ENCODE measurements at places on chromosomes 7 and 10. TPM values are rescaled to one million over a fixed set of nuclear protein-coding genes. Genes with fewer than 3 reads are reported as not detected.
A peak's percentile ranks its signal among the peaks of the same experiment; 100 is the strongest.

DNA sequence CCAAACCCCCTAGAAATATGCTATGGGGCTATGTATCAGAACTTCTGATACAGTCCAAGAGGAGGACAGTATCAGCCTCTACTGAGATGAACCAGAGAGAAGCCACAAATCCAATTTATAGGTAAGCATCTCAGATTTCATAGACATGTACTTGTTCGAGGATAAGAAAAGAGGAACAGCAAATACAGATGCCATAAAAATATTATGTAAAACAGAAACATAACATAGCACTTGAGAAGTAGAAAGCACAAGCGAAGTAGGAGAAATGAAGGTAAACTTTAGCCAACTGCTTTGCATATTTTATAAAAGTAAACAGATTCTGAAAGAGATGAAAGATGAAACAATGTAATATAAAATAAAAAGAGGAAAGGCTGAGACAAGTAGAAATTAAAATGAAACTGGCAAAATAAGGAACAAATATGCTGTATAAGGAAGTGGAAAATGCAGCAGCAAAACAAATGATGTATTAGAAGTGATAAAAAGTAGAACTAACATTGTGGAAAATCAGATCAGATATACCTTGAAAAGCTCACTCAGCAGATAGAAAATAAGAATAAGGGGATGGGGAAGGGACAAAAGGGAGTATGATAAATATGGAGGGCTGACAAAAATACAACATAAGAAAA, 135.1 kb downstream of the SKAP2 start:
- DNase-seq: no peak

- no peak for DNase-seq
Observed at GRCh38 chr7:24434972-24435371, 138.3 kb upstream of the PALS2 start.

- DNase-seq: no peak
Observed at GRCh38 chr7:139572704-139573385, 49.4 kb downstream of the CLEC2L start.

DNA sequence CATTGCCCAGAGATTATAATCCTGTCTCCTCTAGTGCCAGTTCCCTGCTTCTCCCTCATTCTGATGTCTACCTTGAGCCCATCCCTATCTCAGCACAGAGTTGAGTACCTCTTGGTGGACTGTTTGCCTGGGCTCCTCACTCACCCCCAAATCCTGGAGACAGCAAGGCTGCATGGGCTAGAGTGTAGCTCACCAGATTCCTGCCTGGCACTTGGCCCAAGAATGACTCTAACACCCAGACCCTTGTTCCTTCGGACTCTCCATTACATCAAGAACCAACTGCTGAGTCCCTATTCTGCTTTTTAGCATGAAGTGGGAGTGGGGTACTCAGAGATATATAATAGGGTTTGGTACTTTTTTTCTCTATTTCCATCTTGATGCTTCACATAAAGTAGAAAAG, 22.1 kb downstream of the FAM13C start:
- DNase-seq: no peak

DNA sequence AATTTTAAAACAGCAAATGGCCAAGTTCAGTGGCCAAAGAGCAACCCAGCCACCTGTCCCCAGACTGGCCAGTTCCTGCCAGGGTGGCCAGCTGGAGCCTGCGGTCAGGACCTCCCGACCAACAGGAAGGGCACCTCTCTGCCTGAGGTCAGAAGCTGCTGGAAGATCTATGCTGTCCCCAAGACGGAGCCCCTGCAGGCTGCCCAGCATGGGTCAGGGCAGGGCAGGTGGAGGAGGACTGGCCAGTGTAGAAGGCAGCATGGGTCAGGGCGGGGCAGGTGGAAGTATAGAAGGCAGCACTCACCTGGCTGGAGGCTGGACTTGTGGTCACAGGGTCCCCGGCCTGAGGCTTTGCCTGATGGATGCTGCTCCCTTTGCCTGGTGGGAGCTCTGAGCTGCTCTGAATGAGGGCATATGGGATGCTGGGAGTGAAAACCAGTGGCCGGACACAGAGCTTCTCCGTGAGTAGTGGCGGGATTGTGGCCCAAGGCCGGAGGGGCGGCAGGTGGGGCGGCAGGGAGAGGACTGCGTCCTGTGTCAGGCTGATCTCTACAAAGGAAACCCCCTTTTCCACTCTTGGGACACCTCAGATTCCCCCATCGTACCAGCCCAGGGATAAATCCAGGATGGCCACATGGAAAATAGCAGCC, 229.2 kb downstream of the TCERG1L start:
- DNase-seq: no peak

- DNase-seq: no peak
Observed at GRCh38 chr10:82319074-82319473, 444.1 kb downstream of the NRG3 start.

GRCh38 chr7:30970594-30971094, 6.9 kb downstream of the GHRHR start:
- no peak for DNase-seq

DNA sequence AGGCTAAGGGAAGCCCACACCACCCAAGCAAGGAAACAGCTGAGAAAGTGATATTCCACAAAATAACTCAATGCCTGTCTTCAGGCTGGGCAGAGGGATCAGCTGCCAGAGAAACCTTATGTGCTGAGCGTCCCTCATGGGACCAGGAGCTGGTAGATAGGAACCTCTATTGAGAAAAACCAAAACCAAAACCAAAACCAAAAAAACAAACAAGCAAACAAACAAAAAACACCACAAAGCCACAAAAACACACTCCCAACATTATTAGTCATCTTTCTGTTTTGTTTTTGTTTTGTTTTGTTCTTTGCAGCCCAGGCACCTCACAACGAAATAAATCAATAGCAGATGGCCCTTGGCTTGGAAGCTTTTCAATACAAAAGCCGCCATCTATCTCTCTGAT, 760.8 kb upstream of the CELF2 start:
- no peak for DNase-seq

GRCh38 chr10:29481906-29482440, 152.8 kb downstream of the SVIL start:
- DNase-seq: no peak

- DNase-seq: no peak
Observed at GRCh38 chr7:94298943-94299342, 95.8 kb upstream of the COL1A2 start.

GRCh38 chr10:123958241-123958640, 66.6 kb upstream of the CPXM2 start:
- no peak for DNase-seq

DNA sequence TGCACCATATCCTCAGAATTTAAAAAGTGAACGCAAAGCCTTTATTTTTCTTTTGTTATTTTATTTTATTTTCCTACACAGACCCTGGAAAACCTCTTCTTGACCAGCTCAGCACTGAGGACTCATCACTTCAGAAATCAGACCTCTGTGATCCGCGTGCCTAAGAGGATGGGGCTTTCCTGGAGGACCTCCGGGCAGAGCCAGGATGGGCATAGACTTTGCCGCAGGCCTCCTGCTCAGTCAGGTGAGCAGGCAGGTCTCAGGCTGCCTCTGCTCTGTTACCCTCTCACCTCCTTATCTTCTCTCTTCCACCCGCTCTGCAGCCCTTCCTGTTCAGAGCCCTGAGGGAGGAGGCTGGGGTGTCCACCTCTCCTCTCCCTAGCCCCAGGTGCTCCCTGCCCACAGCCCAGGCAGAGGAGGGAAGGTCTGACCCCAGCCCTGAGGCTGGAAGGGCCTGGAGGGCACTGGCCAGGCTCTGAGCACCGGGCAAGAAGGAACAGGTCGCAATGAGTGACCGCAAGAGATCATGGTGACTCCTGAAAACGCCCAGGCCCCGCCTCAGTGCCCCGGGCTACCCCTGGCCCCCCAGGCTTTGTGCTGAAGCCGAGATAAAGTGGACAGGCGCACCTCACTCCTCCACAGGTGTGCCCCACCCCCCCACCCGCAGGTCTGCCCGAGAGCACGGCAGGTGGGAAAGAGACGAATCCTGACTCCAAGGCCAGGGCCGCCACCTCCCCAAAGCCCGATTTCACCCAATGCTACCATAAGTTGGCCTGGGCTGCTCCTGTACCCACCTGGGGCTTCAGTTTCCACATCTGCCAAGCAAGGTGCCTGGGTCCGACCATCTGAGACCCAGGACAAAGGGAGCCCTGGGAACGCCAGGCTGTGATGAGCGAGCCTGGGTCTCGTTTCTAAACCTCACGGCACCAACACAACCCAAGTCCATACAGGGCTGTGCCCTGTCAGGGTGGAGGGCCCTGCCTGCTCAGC, 2.8 kb downstream of the CALML5 start:
- DNase-seq: no peak

DNA sequence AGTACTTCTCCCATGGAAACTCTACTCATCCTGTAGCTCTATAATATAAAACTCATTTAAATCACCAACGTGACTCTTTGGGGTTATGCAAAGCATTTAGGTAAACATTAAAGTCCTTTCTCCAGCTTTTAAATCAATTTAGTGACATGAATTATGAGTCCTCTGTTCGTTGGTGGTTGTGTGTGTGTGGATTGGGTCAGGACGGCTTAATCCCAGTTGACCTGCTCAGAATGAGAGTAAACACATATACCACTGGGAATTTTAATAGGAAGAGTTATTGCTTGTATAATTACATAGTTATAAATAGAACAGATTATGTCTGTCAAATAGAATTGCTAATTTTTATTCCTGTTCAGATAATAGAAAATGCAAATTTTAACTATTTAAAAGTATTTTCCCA, 30.7 kb upstream of the ADCY1 start:
- DNase-seq: no peak

DNA sequence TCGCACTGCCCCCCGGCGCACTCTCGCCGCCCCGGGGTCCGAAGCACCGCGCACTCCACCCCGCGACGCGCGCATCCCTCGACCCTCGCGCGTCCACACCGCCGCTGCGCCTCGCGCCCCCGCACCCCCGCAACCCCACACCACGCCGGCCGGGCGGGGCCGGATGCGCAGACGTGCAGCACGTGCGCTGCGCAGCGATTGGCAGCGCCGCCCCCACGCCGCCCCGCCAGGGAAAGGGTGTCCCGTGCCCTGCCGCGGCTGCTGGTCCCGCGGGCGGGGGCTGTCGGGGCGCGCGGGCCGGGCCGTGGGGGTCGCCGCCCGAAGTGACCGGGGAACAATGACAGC, 53.7 kb upstream of the KDM7A start:
- DNase-seq: no peak

- DNase-seq: no peak
Observed at GRCh38 chr10:48378675-48379074, 72.2 kb downstream of the MAPK8 start.

- no peak for DNase-seq
Observed at GRCh38 chr7:97858221-97858620, 14.0 kb downstream of the ASNS start.

GRCh38 chr7:82323806-82324205, 119.8 kb downstream of the CACNA2D1 start:
- no peak for DNase-seq

- no peak for DNase-seq
Observed at GRCh38 chr10:90966146-90966545, 45.3 kb upstream of the ANKRD1 start.

- DNase-seq: no peak
Observed at GRCh38 chr7:47470567-47471357, 111.1 kb downstream of the TNS3 start.

- peak; percentile 17 for DNase-seq
Observed at GRCh38 chr10:76311752-76312636, 880.6 kb downstream of the LRMDA start.

GRCh38 chr7:50560865-50561351, 4.3 kb downstream of the DDC start:
- DNase-seq: no peak

DNA sequence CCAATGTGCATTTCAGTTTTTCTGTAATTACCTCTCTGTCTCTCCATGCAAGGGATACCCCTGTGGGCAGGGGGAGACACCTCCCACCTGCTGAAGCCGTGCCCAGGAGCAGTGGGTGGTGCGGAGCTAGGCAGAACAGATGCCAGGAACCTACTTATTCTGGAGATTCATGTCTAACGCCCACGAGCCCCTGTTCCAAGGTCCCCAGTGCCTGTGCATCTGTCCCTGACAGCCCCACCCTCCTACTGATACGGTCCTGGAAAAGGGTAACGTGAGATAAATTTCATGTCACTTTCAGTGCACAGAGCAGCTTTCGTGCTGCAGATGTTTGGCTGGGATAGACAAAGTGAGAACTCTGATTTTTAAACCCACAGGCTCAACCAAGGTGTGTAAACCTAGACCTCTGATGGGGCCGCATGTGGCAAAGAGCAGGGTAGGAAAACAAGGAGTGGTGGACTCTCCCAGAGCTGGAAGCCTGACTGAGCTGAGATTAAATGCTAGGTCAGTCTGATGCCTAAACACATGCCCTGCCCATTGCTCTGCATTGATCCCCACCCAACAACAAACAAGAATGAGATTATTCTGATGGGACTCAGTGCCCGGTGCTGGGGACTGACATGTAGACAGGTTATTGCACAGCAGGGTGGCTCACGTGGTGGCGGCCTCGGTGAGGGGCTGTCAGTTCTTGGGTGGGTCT, 123.6 kb upstream of the GDF10 start:
- DNase-seq: no peak

DNA sequence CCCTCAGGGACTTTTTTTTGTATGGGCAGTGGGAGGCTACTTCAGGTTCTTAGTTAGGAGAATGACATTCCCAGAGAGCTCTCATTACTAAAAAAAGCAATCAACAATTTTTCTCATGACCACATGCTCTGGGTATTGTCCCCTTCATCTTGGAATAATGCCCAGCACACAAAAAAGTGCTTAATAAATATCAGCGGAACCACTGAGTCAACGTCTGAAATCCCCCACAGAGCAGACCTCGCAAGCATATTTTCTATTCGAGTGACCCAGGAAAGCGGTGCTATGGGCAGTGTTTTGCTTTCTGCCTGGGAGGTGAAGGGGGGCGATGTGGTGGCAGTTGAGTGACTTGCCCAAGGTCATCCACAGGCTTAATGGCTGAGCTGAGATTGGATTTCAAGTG, 493.4 kb upstream of the ZMIZ1 start:
- DNase-seq: peak; percentile 10

The SPAG6 gene
- total RNA-seq: not detected

The ANKRD61 gene
- total RNA-seq: not detected

The LIPN gene
- total RNA-seq: not detected

The SMO gene
- 3.1 TPM for total RNA-seq

The HECW1 gene
- not detected for total RNA-seq

The ACSM6 gene
- not detected for total RNA-seq

The ABCA13 gene
- total RNA-seq: not detected

The GTF2IRD2 gene
- 5.4 TPM for total RNA-seq

The EIF5AL1 gene
- total RNA-seq: 0.22 TPM

The SEMA3D gene
- 18.8 TPM for total RNA-seq

The PON1 gene
- not detected for total RNA-seq

The RELN gene
- total RNA-seq: 1,451 TPM

Measured in lung microvascular endothelial cell (primary cell).